G401 (cell line): ENCODE measurements at places on chromosomes 1 and 21. TPM values are rescaled to one million over a fixed set of nuclear protein-coding genes. Genes with fewer than 3 reads are reported as not detected.

Gene AMIGO1
- total RNA-seq: 0.07 and 0.25 TPM in 2 replicates

Gene MTMR11
- 7.8 and 8.4 TPM in 2 replicates for total RNA-seq

Gene TNFRSF9
- total RNA-seq: 0.14 TPM in 1 of 2 replicates, not detected in the other

Gene ITLN2
- total RNA-seq: not detected in 2 replicates

DNA sequence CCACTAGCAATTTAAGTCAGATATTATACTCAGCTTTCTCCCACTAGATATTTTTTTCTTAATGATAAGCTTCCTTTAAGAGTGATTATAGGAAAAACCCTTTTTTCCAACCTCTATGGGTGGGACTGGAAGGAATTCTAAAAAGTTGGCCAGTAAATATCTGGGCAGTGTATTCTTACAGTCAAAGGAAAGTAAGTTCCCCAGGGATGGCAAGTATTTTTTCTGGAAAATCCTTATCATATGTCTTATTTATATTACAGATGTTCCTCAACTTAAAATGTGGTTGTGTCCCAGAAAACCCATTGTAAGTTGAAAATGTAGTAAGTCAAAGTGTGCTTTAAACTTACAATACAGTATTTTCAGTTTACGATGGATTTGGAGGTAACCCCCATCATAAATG, 29.2 kb downstream of the CMPK1 start:
- DNase-seq: no peak

GRCh38 chr1:93620841-93621210, 60.8 kb downstream of the BCAR3 start:
- DNase-seq: no peak

GRCh38 chr1:78005755-78006154, 1.0 kb downstream of the DNAJB4 start:
- DNase-seq: peak; percentile 69

- DNase-seq: no peak
These were observed 739.7 kb upstream of the NCAM2 start for GRCh38 chr21:20258542-20258941.

DNA sequence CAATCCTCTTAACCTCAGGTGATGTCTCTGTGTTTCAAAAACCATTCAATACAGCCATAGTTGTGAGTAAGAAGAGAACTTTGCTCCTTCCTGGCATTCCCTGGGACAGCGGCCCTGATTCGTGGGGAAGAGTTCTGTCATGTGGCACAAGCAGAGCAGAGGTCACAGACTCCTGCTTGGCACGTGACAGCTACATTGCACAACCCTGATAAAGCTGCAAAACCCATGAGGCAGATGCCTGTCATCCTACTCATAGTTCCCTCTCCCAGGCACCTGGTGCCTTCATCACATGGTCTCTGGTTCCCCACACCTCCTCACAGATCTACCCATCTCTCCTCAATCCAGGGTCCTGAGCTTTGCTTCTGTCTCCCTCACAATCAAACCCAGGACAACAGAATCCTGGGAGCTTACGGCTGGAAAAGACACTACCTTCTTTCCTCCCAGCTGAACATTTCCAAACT, 70.8 kb downstream of the PLPP3 start:
- no peak for DNase-seq

DNA sequence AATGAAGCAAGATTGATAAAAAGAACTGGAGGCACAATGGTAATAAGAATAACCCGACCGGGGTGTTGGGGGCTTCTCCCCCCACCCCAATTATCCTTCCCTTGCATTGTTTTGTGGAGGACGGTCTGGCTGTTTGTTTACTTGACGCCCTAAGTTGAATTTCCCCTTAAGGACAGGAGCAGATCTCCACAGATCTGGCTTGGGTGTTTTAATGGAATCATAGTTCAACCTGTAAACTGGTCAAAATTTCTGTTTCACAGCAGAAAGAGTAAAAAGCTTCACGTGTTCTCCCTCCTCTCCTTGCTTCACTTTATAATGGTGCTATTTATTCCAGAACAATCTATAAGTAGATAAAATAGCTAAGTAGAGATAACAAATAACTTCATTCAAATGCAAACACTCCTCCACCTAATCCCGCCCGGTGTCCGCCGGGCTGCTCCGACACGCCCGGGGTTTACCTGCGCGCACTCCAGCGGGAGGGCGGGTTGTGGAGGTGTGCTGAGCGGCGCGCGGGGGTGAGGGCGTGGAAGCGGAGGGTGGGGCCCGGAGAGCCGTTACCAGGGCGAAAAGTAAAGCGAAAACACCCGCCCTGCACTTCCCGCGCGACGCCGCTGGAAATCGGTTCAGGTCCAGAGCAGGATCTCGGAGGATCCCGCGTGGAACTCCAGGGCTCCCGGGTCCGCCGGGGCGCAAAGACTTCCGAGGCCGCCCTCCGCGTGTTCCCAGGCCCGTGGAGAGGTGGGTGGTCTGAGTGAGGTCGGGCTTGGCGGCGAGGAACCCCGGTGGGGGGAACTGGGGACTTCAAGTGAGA, 2.0 kb upstream of the ATF3 start:
- DNase-seq: no peak

GRCh38 chr21:43767984-43768867, 7.9 kb downstream of the CSTB start:
- DNase-seq: no peak

DNA sequence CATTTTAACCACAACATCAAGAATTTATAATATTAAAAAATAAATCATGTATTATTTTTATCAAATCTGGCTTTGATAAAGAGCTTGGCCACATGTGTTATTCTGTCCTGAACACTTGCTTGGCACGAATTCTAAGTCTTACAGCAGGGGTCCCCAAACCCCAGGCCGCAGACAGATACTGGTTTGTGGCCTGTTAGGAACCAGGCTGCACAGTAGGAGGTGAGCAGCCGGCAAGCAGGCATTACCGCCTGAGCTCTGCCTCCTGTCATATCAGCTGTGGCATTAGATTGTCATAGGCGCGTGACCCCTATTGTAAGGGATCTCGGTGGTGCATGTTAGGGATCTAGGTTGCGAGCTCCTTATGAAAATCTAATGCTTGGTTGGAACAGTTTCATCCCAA, 127.6 kb upstream of the IVNS1ABP start:
- DNase-seq: no peak

GRCh38 chr1:204104331-204105130, 31.6 kb downstream of the SOX13 start:
- no peak for DNase-seq

GRCh38 chr1:31595836-31596736, 19.8 kb downstream of the TINAGL1 start:
- no peak for DNase-seq

DNA sequence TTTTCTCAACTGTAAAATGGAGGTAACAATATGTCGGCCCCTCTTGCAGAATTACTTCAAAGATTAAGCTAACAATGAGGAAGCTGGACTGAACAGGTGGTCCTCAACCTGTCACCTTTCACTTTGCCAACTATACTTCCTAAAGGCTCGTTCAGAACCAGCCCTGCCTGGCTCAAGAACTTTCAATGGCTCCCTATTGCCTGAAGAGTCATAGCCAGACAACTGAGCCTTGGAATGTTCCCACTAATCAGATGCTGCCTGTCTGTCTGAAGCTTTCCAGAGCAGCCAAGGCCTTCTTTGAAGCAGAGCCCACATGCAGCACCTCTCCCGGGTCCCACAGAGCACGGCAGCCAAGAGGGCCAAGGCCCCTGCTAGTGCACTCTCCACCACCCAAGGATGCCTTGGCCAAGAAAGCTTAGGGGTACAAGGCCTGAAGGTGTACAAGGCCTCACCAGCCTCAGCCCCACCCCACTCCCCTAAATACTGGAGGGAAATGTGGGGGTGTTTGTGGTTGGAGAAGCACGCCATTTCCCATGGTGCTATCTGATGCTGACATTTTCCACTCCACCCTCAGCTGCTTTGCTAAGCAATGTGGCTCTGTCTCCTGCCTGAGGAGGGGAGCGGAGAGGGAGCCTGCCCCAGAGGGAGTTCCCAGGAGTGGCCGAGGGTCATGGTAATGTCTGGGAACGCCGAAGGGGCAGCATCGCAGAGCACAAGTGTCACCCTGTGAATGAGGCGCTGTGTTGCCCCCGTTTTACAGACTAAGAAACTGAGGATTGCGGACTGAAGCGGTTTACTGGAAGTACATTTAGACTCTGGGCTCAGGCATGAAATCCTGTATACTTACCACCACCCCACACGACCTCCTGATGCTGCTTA, 8.2 kb upstream of the LAPTM5 start:
- DNase-seq: no peak

- DNase-seq: peak; percentile 27
These were observed 34.5 kb downstream of the MYOM3 start for GRCh38 chr1:24077278-24077978.

DNA sequence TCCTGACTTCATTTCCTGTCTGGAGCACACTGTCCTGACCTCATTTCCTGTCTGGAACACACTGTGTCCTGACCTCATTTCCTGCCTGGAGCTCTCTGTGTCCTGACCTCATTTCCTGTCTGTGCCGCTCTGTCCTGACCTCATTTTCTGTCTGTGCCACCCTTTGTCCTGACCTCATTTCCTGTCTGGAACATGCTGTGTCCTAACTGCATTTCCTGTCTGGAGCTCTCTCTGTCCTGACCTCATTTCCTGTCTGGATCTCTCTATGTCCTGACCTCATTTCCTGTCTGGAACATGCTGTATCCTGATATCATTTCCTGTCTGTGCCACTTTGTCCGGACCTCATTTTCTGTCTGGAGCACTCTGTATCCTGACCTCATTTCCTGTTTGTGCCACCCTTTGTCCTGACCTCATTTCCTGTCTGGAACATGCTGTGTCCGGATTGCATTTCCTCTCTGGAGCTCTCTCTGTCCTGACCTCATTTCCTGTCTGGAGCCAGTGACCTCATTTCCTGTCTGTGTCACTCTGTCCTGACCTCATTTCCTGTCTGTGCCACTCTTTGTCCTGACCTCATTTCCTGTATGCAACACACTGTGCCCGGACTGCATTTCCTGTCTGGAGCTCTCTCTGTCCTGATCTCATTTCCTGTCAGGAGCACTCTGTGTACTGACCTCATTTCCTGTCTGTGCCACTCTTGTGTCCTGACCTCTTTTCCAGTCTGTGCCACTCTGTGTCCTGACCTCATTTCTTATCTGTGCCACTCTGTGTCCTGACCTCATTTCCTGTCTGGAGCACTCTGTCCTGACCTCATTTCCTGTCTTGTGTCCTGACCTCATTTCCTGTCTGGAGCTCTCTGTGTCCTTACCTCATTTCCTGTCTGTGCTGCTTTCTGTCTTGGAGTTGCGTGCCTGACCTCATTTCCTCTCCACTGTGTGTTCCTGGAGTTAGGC, 27.6 kb downstream of the SKI start:
- peak; percentile 70 for DNase-seq

GRCh38 chr1:54045496-54045895, 7.5 kb downstream of the TMEM59 start:
- DNase-seq: no peak

DNA sequence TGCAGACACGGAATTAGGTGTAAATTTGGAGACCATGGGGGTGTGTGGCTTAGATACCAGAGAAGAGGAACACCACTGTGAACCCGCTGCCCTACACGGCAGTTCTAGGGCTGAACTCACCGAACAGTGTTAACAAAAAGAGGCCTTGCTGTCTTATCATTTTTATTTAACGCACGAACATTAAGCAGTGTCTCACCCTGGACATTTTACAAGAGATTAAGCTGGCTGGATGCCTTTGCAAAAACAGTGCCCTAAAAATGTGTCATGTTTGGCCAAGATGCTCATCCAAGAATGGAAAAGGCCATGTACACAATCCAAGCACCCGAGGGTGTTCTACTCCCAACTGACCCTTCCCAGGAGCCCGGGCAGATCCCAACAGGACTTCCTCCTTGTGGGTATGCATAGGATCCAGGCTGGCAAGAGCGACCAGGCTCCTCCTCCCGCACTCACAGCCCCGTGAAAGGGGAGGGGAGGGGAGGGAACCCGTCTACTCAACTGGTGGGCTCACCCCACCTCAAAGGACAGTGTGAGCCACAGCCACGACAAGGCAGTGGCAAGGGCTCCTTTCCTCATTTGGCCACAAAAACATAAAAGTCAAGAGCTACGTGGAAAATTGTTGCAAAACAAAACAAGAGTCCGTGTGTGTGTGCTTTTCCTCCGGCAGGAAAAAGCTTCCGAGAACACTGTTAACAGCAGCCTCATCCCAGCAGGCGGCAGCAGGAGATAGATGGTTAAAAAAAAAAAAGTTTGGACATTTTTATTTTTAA, 20.3 kb downstream of the C2CD2 start:
- DNase-seq: peak; percentile 27

DNA sequence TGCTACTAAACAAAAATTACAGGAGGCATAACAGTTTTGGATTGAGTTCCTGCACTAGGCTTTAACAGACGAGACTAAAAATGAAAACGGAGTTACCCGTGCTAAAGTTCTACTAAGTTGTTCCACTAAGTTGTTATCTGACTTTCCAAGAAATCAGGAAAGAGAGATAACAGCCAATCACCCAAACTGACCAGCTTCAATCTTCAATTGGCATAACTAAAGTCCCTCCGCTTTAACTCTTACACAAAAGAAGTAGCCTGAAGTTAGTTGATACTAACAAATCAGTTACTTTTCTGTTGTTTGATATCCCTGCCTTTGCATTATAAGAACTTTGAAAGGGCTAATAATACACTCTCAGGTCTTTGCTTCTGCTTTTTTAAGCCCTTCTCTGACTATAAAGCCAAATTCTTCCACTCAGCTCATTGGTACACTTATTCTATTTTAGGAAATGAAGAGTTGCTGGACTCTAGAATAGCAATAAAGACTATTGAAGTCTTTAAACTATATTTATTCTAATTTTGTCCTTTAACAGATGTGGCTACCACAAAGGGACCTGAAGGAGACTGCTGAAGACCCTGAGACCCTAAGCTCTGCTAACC, 61.3 kb downstream of the TESK2 start:
- DNase-seq: no peak

GRCh38 chr1:9649769-9650168, 1.8 kb upstream of the PIK3CD start:
- DNase-seq: no peak

DNA sequence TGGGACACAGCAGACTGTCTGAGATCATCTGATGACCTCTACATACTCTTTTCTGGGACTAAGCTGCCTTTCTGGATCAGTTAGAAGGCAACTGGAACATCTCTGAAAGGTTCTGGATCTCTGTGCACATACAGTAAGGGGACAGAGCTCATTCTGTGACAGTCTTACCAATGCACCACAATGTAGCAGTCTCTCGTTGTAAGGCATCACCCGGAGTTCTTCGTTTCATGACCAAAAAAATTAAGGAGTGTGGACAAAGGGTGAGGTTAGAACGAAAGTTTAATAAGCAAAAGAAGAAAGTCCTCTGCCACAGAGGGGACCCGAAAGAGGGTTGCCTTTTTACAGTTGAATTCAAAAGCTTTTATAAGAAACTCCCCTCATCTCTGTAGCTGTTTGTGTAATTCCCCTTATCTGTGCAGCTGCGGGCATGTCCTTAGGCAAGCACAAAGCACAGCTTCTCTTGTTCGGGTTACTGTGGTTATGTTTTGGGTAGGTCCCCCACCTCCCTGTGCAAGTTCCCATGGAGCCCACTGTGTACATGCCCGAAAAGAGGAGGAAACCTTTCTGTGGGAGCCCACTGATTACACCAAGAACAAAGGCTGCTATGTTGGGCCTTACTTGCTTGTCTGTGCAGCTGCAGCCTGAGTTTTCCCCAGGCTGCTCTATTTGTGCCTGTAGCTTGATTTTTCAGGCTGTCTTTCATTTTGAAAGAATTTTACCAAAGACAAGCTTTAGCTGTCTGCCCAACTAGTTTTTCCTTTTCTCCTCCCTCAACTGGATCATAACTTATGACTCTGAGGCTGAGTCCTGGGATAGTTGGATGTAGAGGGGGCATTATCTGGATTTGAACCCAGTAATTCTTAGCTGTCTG, 53.1 kb upstream of the CACNA1E start:
- DNase-seq: no peak
